T-helper 2 cell treated with Interferon-gamma antibody and Interleukin-4, amounts not matched to agents 5 μg/mL and 100 μg/mL, for 36 hours (primary cell): ENCODE measurements at places on chromosomes 5 and 9.

DNA sequence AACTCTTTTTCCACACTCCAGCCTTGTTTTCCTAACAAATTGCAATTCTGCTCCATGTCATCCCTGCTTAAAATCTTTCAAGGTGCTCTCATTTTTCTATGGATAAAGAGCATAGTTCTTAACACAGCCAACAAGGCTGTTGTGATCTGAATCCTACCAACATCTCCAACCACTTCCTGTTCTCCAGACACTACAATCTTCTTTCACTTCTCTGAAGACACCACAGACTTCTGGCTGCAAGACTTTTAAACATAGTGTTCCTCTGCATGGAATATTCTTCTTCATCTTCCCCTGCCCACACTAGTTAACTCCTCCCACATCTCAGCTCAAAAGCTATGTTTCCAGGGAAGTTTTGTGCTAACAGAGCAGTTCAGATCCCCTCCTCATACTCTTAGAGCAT lies 404.8 kb downstream of the MAN2A1 start:
- DNase-seq = no peak

DNA sequence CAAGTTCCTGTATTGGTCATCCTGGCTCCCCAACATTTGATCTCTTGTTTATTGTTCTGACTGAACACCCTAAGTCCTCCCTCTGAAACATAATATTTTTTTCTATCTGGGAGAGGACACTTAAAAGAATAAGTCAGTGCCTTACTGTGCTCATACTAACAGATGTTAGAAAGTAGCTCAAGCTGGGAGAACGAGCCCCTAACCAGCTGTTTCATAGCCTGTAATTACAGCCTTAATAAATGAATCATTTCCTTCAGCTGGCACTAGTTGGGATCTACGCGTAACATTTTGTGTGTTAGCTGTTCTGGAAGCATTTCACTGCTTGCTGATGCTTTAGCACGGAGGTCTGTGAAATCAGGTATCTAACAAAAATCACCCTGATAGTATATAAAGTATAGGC lies 345.9 kb upstream of the RIOK2 start:
- DNase-seq = no peak

- no peak for DNase-seq
Observed at GRCh38 chr9:18480662-18481093, 6.7 kb downstream of the ADAMTSL1 start.

GRCh38 chr5:107359916-107360234 lies 310.9 kb downstream of the EFNA5 start:
- DNase-seq = no peak

DNA sequence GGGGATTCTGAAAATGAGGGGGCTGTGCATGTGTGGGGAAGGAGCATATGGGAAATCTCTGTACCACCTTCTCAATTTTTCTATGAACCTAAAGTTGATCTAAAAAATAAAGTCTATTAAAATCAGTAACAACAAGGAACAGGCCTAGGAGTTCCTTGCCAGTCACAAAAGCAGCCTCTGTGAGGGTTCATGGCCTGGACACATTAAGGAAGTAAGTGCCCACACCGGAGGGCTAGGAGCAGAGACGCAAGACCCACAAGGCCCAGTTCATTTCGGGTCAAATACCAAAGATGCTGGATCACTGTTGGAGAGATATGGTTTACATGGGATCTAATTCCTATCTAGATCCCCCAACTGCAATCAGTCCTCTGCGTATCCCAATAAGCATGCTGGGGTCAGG lies 88.4 kb downstream of the SEMA4D start:
- DNase-seq = no peak

DNA sequence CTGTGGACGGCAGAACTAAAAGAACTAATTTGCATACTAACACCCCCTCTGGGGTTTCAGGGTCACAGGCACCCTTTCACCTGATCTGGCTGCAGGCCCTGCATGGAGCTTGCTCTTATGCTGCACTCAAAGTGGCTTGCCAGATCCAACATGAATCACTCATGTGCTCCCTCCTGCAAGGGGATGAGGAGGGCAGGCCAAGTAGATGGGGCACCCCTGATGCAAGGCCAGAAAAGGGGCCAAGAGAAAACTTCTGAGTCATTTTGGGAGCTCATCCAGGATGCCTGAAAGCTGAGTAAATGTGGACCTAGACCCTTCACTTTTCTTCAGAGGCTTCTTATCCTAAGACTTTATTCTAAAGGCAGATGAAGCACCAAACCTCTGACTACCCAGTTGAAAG lies 558.5 kb upstream of the PTGER4 start:
- DNase-seq = no peak

DNA sequence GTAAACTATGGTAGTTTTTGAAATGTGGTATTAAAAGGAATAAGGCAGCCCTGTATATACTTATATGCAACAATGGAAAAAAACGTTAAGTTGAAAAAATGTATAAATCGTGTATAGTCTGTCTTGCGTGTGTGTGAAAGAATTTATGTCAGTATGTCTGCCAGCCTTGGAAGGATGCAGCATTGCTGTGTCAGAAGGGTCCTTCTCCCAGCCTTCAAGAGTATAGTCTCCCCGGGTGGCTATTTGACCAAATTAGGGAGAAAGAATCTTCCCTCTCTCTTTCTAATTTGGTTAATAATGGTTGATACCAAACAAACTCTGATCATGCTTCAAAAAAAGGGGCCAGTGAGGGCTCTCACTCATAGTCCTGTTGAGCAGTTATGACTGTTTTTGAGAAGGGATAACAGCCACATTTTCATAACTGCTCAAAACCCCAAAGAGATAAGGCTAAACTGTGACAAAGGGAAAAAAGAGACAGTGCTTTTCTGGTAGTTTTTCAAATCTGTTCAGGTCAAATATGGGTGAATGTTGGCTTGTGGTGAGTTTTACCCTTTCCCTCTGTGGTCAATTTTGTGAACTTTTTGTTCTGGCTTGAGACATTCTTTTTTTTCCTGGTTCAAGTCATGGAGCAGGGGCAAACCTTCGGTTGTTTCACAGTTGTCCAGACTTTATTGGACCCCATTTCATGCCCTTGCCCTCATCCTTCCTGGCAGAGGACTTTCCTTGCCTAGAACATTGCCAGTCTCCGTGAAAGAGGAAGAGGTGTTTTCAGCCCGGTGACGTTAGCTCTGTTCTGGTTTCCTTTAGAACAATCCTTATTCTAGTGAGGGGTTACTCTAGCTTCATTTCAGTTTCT lies 21.0 kb downstream of the SNX30 start:
- DNase-seq = peak; percentile 28

- DNase-seq = no peak
Observed at GRCh38 chr9:112884101-112884500, 6.6 kb downstream of the SLC46A2 start.

DNA sequence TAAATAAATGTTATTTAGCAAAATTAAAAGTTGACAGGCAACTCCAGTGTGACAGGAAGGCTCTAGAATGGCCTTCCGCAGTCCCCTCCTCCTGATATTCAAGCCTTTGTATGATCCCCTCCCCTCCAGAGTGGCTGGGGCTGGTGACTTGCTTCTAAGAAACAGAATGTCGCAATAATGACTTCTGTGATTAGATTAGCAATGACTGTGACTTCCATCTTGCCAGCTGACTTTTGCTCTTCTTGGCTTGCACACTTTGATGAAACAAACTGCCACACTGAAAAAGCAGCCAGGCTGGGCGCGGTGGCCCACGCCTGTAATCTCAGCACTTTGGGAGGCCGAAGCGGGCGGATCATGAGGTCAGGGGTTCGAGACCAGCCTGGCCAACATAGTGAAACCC lies 106.5 kb upstream of the LARP1 start:
- no peak for DNase-seq

DNA sequence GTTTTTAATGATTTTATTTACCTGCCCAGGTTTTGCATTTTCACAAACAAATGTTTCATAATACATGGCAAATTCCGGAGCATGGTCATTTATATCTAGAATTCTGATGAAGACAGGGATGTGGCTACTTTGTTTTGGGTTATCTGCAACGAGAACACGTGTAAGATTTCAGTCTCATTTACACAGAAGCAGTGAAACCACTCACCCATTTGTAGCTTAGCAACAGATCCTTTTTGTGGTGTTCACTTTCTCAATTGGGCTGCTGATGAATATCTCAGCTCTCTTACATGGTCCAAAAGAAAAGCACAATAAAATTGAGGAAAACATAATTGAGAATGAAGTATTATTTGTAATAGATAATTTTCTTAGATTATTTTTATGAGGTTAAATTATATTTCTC lies 148.6 kb downstream of the CDH9 start:
- DNase-seq = no peak
